Activated CD4-positive, alpha-beta T cell treated with anti-CD3 and anti-CD28 coated beads, Interleukin-2, amount 50 U/mL, for 4 hours (primary cell): ENCODE measurements at places on chromosomes 4 and X.
A peak's percentile ranks its signal among the peaks of the same experiment; 100 is the strongest.

- no peak for DNase-seq
These were observed 2.3 kb downstream of the ODAM start for GRCh38 chr4:70197842-70198241.

DNA sequence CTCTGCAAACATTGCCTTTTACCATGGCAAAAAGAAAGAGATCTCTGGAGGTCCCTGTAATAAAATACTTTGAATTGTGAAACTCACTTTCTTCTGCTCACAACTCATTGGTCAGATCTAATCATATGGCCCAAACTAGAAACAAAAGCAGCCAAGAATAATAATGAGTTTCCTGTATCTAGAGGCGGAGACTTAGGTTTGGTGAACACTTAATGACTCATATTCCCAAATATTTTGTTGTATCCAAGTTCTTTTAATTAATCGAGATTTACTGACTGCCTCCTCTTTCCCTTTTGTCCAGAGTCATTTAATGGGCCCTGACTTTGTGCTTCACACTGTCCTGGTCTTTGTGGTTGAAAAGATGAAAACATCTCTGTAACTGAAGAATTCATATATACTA, 190.6 kb downstream of the CCSER1 start:
- DNase-seq: no peak

- no peak for DNase-seq
These were observed 554 bp downstream of the KLHL15 start for GRCh38 chrX:24026432-24026831.

GRCh38 chr4:16480011-16480410, 253.7 kb upstream of the TAPT1 start:
- DNase-seq: no peak

- peak; percentile 37 for DNase-seq
These were observed 761 bp upstream of the FRYL start for GRCh38 chr4:48780865-48781214.

DNA sequence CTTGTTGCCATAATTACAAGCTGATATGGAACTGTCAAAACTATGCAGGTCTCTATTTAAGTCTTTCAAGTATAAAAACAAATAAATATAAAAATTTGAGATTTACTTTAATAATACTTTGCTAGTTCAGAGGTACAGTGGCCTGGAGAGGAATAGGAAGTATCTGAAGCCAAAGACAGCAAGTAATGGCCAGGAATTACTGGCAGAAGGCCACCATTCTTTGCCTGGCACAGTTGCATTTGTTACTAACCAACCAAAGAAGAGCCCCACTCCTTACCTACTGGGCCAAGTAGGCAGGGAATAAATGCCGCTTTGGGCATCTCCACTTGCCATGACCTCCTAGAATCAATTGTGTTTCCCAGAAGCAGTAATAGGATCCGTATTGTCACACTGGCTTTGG, 13.8 kb upstream of the ADAMTS3 start:
- DNase-seq: no peak

- DNase-seq: no peak
These were observed 91.7 kb downstream of the PPP1R2C start for GRCh38 chrX:42686296-42686695.

- DNase-seq: no peak
These were observed 98.2 kb downstream of the AFF1 start for GRCh38 chr4:87032884-87033533.

DNA sequence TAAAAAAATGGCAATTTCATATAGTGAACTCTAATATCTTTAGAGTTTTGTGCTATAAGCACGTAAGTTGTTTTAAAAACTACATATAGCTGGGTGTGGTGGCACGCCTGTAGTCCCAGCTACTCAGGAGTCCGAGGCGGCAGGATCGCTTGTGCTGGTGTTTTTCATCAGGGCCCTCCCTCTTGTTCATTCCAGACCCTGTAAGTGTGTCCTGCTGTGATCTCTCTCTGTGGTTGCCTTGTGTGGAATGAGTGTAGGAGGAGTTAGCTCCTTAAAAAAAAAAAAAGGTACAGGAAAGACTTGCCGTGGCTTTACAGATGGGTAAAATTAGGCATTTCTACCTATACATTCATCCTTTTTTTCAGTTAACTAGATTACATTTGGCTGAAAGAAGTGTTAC, 35.4 kb downstream of the RBBP7 start:
- DNase-seq: no peak

DNA sequence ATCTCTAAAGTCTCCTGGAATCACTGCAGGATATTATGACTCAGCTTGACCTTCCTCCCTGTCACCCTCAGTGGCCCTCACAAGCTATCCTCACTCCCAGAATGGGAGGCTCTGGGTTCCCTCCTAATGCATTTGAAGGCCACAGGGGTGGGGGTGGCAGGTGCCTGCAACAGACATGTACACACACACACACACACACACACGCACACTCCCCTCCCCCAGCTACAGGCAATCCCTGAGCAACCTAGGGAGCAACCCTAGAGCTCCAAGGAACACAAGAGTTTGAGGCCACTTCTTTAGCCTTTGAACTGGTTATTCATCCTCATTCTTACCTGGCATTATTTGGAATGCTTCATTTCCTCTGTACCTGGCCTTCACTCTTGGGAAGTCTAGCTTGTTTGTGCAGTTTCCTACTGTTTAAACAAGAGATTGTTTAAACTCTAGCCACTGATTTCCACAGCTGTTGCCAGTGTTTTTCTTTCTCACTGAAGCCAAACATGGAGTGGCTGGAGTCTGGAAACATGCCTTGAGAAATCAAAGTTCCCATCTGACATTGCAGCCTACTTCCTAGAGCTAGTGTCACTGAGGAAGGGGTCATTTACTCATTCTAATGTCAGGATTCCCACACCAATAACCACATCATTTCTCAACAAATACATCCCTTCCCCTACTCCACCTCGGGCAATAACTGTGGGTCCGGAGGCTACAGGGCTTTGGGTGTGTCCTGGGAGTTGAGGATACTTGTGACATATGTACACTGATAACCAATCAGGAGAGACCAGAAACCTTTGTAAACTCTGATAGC, 37.7 kb downstream of the MAOA start:
- DNase-seq: no peak

- DNase-seq: no peak
These were observed 163.0 kb downstream of the SH3KBP1 start for GRCh38 chrX:19724409-19724808.

DNA sequence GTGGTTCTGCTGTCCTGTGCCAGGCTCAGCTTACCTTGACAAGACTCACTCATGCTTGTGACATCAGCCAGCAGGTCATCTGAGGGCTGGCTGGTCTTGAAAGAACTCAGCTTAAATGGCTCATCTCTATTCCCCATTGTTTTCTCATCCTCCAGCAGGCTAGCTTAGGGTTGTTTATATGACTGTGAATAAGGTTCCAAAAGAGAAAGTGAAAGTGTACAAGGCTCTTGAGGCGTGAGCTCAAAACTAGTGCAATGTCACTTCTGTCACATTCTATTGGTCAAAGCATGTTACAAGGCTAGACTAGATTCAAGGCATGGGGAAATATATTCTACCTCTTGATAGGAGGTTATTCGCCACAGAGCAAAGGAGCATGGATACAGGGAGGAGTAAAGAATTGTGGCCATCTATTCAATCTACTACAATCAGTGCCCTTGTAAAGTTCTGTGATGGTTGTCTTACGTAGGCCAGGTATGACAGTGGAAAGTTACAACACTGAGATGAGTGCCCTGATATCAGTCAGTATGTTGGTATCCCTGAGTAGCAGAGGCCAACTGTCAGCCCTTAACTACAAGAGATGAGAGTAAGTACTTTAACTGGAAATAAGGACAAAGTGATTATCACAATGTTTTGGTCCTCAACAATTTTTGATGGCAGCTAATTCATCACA, 19.8 kb upstream of the TMLHE start:
- DNase-seq: no peak

DNA sequence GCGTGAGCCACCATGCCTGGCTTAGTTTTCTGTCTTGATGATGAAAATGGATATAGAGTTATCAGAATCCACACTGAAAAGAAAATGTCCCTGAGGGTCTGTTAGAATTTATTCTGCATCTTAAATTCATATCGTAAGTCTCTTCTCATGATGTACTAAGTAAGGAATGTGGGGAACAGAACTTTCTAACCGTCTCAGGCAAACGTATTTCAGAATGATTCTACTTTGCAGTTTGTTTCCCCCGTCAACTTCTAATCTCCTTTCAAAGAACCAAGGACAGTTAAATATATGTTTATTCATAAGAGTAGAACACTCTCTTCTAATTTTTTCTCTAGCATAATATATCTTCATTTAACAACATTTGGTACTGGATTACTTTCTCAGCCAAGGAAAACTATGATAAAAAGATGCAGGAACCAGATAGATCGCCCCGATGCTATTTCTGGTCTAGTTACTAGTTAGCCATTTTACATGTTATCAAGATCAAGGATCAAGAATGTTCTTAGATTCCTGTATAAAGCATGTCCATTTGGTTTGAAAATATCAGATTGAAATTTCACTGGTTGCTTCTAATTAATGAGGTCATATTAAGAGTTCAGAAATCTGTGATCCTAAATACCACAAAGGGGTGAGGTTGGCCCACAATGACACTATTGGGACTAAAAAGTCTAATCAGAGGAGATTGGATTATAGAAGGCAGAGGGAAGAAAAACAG, 49.5 kb downstream of the METTL14 start:
- no peak for DNase-seq

GRCh38 chr4:102780476-102781144, 19.8 kb upstream of the MANBA start:
- no peak for DNase-seq

GRCh38 chr4:26368685-26369084, 47.9 kb downstream of the RBPJ start:
- DNase-seq: no peak

- no peak for DNase-seq
These were observed 5.4 kb downstream of the SCARB2 start for GRCh38 chr4:76208005-76208765.

DNA sequence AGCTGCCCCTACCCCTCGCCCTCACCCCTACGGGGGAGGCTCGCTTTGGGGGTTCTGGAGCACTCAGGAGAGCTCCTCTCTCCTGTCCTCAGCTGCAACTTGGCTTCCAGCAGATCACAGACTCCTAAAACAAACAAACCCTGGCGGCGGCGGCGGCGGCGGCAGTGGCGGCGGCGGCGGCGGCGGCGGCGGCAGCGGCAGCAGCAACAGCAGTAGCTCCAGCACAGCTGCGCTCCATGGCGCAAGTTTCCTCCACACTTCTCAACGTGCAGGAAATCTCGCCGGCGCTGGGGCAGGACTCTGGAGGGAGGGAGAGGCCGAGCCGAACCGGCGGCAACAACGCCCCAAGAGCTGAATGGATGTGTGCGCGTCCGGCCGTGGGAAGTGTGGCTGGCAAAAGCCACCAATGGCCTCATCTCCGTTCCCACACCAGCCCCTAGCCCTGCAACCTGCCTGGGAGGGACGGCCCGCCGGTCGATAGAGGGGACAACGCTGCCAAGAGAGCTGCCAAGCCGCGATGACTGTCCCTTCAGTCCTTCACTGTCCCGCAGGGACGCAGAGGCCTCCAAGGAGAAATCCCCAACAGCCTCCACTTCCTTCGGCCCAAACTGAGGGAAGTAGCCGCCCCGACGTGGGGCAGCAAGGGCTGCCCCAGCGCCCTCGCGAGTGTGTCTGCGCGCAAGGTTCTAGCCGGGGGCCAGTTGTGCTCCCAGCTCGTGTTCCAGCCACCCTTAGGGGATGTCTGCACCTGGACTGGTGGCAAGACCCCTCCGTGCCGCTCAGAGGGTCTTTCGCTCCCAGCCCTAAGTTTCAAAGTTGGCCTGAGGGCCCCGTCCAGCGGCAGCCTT, 775 bp downstream of the SHROOM4 start:
- DNase-seq: no peak
